ENCODE measurements at places on chromosomes 13 and 19. TPM values are rescaled to one million over a fixed set of nuclear protein-coding genes. Genes with fewer than 3 reads are reported as not detected.

GRCh38 chr13:36006347-36006746 lies 124.8 kb downstream of the DCLK1 start:
- H3K4me1 ChIP-seq = no peaks in the 10 kb centered on the region
- no peak overlapping the region for H3K4me3 ChIP-seq
- no peaks in the 10 kb centered on the region for H3K27me3 ChIP-seq
- H3K27ac ChIP-seq = no peak overlapping the region
- H3K36me3 ChIP-seq = no peaks in the 10 kb centered on the region
- no peak for DNase-seq

DNA sequence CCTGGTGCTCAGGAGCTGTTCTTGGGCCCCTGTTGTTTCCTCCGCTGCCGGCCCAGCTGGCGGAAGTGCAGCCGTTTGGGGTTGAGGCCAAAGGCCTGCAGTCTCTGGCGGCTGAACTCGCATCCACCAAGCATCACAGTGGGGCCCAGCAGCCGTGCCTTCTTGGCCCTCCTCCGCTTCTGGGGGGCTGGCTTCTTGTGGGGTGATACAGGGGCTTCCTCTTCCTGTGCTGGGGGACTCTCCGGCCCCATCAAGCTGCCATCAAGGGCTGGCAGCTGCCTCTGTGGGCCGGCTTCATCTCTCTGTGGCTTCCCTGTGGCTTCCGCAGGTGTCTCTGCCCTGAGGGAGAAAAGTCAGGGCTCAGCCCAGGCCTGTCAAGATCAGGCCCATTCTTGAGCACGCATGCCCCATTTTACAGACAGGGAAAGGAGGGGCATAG lies 10.3 kb downstream of the ATG4D start:
- no peak overlapping the region for H3K4me3 ChIP-seq
- peaks cover 2% of the 10 kb centered on the region for H3K4me1 ChIP-seq
- H3K27me3 ChIP-seq = no peaks in the 10 kb centered on the region
- peaks cover 84% of the 10 kb centered on the region for H3K36me3 ChIP-seq

- H3K4me1 ChIP-seq = peaks cover 11% of the 10 kb centered on the region
- no peak overlapping the region for H3K27ac ChIP-seq
- no peak overlapping the region for H3K4me3 ChIP-seq
- peaks cover 2% of the 10 kb centered on the region for H3K36me3 ChIP-seq
Observed at GRCh38 chr19:49475995-49476880, 2.2 kb downstream of the FLT3LG start.

DNA sequence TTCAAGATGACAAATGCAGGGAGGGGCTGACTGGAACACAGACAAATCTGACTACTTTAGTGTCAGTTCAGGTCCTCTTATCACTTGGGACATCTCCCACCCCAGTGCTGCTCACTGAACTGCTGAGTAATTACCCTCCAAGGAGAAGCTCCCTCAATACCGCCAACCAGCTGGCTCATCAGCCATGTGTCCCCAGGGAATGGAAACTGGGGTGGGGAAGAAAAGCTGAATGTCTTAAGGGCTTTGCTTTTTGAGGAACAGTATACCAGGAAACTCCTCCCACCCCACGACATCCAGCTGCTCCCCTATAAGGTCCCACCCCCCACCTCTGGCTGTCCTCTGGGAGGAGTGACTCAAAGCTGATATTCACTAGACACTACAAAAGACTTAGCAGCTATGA lies 2.0 kb downstream of the ZNF823 start:
- H3K27me3 ChIP-seq = no peaks in the 10 kb centered on the region
- H3K36me3 ChIP-seq = peaks cover 2% of the 10 kb centered on the region
- H3K4me3 ChIP-seq = no peak overlapping the region
- H3K27ac ChIP-seq = no peak overlapping the region

GRCh38 chr13:59982631-59983382 lies 180.9 kb downstream of the DIAPH3 start:
- H3K27me3 ChIP-seq = no peaks in the 10 kb centered on the region
- no peak overlapping the region for H3K27ac ChIP-seq
- H3K4me1 ChIP-seq = no peaks in the 10 kb centered on the region
- no peak overlapping the region for H3K4me3 ChIP-seq
- DNase-seq = no peak

- peaks cover 39% of the 10 kb centered on the region for H3K4me1 ChIP-seq
- H3K27me3 ChIP-seq = peaks cover 3% of the 10 kb centered on the region
- H3K36me3 ChIP-seq = peaks cover 9% of the 10 kb centered on the region
- H3K4me3 ChIP-seq = no peak overlapping the region
Observed at GRCh38 chr19:19107654-19108053, 30.6 kb downstream of the TMEM161A start.

DNA sequence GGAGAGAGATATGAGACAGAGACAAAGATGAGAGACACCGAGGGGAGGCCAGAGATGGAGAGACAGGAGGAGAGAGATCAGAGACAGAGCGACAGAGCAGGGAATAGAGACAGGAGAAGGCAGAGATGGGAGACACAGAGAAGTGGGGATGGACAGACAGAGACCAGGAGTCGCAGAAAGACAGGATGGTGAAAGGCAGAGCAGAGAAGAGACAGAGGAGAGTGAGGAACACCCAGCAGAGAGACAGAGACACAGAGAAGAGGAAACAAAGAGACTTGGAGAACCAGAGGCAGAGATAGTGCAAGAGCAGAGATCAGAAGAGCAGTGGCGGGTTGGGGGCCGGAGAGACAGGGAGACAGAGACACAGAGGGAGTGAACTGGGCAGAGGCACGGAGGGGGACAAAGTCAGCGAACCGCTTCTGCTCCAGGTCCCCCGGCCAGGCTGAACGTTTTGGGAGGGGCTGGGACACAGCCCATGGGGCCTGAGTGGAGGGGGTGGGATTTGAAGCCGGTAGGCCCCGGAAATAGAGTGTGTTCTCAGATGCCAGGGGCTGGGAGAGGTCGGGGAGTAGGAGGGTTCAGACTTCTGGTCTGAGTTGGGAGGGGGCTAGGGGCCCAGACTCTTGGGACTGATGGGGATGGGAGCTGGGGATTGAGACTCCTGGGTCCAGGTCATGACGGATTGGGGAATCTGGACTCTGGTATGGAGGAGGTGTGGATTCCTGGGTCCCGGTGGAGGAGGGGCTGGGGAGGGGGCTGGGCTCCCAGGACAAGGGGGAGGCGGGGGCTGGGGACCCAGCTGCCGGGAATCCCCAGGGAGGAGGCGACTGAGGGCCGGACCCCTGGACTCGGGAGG lies 654 bp downstream of the ZNF579 start:
- peaks cover 12% of the 10 kb centered on the region for H3K36me3 ChIP-seq
- H3K27me3 ChIP-seq = no peaks in the 10 kb centered on the region
- H3K4me3 ChIP-seq = peak overlapping the region; percentile 97

DNA sequence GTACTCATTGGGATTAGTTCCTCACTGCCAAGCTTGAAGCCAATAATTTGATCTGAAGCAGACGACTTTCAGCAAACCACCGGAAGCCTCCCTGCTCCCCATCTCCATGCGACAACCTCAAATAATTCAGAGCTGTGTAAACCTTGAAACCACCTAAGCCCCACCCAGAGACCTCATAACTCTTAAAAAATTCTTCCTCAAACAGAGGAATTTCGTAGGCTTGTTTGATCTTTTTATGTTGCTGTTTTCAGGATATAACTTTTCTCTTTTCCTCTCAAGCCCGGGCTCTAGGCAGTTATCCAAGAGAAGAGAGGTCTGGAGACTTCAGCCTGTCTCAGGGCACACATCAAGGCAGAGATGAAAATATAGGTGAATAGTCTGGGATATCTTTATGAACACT lies 311.6 kb downstream of the KCNRG start:
- H3K36me3 ChIP-seq = no peaks in the 10 kb centered on the region
- H3K27me3 ChIP-seq = no peaks in the 10 kb centered on the region
- H3K4me3 ChIP-seq = no peak overlapping the region
- H3K27ac ChIP-seq = no peak overlapping the region

DNA sequence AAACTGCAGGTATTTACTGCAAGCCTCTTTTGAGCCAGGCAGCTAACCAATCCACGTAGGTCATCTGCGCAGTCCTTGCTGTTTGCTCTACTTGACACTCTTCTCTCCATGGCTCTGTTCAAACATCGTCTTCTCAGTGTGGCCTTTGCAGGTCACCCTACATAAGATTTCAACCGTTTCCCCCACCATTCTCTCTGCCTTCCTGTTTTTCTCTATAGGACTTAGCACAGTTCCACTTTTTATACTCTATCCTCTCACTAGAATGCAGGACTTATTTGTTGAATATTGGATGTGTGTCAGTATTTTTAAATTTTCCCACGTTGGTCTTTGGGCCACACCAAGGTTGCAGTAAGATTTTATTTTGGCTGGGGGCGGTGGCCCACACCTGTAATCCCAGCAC lies 1.7 kb upstream of the FBXW9 start:
- peaks cover 41% of the 10 kb centered on the region for H3K36me3 ChIP-seq
- no peaks in the 10 kb centered on the region for H3K27me3 ChIP-seq
- no peak overlapping the region for H3K27ac ChIP-seq
- H3K4me1 ChIP-seq = peaks cover 12% of the 10 kb centered on the region
- DNase-seq = no peak
- H3K4me3 ChIP-seq = no peak overlapping the region

DNA sequence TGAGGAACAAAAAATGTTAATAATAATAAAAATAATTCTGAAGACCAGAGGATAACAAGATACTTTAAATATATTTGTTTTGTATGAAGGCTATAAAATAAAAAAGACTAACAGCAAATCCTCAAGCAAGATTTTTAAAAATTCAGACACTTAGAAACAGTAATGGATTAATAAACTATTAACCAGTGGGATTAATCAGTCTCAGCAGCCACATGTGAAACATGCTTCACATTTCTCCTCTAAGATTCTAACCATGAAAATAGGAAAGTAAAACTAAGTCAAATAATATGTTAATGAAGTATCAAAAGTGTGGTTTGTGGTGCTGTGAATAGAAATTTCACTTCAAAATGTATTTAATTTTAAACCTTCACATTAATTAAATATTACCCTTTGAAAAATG lies 57.4 kb downstream of the KCNRG start:
- DNase-seq = no peak
- H3K27ac ChIP-seq = no peak overlapping the region

DNA sequence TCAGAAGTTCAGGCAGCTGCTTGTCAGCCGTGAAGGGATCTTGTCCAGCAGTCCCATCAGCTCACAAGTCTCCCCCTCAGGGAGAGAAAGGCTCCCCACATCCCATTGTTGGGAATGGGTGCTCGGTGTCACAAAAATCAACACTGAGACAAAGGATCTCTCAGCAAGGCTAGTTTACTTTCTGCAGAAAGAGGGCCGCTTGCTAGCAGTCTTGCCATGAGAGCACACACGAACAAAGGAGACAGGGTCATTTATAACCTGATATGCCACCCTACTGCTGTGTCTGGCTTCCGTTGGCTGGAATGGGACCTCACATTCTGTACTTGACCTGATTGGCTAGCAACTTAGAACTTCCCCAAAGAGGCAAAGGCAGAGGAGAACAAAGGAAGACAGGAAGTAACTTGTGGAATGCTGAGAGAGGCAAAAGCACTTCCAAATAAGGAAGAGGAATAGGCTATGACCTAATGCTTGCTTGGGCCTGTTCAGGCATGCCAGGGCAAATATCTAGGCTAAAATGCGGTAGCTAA lies 8.7 kb upstream of the IGFL3 start:
- H3K36me3 ChIP-seq = no peaks in the 10 kb centered on the region
- DNase-seq = no peak
- no peak overlapping the region for H3K27ac ChIP-seq
- no peaks in the 10 kb centered on the region for H3K4me1 ChIP-seq

GRCh38 chr13:99028890-99029289 lies 51.0 kb upstream of the DOCK9 start:
- no peaks in the 10 kb centered on the region for H3K36me3 ChIP-seq
- H3K4me1 ChIP-seq = no peaks in the 10 kb centered on the region
- H3K27ac ChIP-seq = no peak overlapping the region
- no peak overlapping the region for H3K4me3 ChIP-seq

DNA sequence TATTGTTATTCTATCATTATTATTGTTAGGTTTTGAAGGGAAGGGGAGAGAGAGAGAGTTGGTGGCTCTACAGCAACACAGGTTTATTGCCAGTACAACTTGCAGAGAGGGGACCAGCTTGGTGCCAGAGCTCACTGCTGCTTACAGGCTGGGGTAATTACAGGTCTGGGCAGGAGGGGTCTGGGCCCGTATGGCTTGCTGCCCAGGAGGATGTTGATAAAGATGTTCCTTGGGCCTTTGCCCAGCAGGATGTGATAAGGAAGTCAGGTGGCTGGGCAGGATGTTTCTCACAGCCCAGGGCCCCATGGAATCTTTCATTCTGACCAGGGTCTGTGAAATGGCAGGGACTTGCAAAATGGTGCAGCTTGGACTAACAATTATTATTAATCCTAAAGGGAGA lies 64.2 kb upstream of the ZNF599 start:
- no peaks in the 10 kb centered on the region for H3K27me3 ChIP-seq
- H3K4me3 ChIP-seq = no peak overlapping the region
- peaks cover 31% of the 10 kb centered on the region for H3K4me1 ChIP-seq
- no peaks in the 10 kb centered on the region for H3K36me3 ChIP-seq
- peak; percentile 77 for DNase-seq
- peak overlapping the region; percentile 85 for H3K27ac ChIP-seq

DNA sequence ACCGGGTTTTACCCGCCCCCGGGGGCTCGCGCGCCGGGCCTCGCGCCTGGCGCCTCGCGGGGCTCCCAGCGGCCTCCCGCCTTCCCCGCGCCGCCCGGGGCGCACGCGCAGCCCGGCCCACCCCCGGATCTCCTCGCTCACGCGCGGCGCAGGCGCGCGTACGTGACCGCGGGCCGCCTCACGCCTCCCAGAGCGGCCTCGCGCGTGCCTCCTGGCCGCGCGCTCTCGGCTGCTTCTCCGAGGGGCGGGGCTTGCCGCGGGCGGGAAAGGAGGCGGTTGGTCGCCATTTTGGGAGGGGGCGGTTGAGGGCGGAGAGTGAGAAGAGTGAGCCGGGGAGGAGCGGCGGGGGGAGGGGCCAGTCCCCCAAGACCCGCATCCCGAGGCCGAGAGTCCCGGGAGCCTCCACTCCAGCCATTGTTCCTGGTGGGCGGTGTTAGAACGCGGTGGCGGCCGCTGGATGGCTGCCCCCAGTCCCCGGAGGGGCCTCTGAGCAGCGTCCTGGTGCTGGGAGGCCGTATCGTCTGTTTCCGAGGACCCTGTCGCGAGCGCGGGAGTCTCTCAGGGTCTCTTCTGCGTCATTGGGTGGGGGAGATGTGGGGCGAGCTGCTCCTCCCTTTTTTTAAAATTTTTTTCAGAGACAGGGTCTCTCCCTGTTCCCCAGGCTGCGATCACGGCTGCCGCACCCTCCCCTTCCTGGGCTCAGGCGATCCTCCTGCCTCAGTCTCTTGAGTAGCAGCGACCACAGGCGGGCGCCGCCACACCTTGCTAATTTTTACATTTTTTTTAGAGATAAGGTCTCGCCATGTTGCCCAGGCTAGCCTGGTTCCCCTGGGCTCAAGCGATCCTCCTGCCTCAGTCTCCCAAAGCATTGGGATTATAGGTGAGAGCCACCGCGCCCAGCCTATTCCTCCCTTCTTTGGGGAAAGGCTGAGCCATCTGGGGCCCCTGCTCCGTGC lies at the start of gene ZNF541:
Gene ZNF541 (minus strand): TSS at position 78 of the 956 bp plus-strand sequence. CDS start 17,292 bp downstream, outside the sequence.
- peak within 1 kb of the TSS; percentile 34 for H3K4me3 ChIP-seq
- H3K36me3 ChIP-seq = no peaks in the 10 kb centered on the region
- DNase-seq = peak; percentile 51
- no peak within 1 kb of the TSS for H3K27ac ChIP-seq
- peaks cover 14% of the 10 kb centered on the region for H3K27me3 ChIP-seq

GRCh38 chr19:8611877-8612806 lies 1.6 kb upstream of the ADAMTS10 start:
- peaks cover 17% of the 10 kb centered on the region for H3K27me3 ChIP-seq
- H3K4me1 ChIP-seq = peaks cover 2% of the 10 kb centered on the region
- no peak overlapping the region for H3K27ac ChIP-seq
- H3K36me3 ChIP-seq = no peaks in the 10 kb centered on the region
- no peak overlapping the region for H3K4me3 ChIP-seq
- no peak for DNase-seq

The PSG11 gene
- not detected for polyA plus RNA-seq

The THSD1 gene
- polyA plus RNA-seq = 4.9 TPM

The ZNF180 gene
- polyA plus RNA-seq = 10.2 TPM

The SIGLEC5 gene
- polyA plus RNA-seq = 0.18 TPM

The TM9SF2 gene
- 233 TPM for polyA plus RNA-seq

The CAMSAP3 gene
- polyA plus RNA-seq = 73.9 TPM

The EDNRB gene
- polyA plus RNA-seq = 82.1 TPM

The CEACAM7 gene
- 0.09 TPM for polyA plus RNA-seq

The CLIP3 gene
- polyA plus RNA-seq = 21.5 TPM

All from large intestine (tissue), 12 donors.